ENCODE measurements at places on chromosomes 1 and 21. TPM values are rescaled to one million over a fixed set of nuclear protein-coding genes. Genes with fewer than 3 reads are reported as not detected.

GRCh38 chr1:172402878-172403569, 17.5 kb upstream of the C1orf105 start:
- no peak overlapping the region for H3K27ac ChIP-seq
- H3K4me1 ChIP-seq, result peaks cover 23% of the 10 kb centered on the region
- H3K27me3 ChIP-seq, result no peaks in the 10 kb centered on the region
- H3K36me3 ChIP-seq, result no peaks in the 10 kb centered on the region
- DNase-seq, result no peak
- no peak overlapping the region for H3K4me3 ChIP-seq

- no peak overlapping the region for H3K27ac ChIP-seq
- H3K4me3 ChIP-seq, result no peak overlapping the region
- H3K27me3 ChIP-seq, result no peaks in the 10 kb centered on the region
- no peaks in the 10 kb centered on the region for H3K4me1 ChIP-seq
- H3K36me3 ChIP-seq, result no peaks in the 10 kb centered on the region
- no peak for DNase-seq
Measured at GRCh38 chr1:238252033-238252802, 361.5 kb upstream of the ZP4 start.

TNFRSF18 gene
- total RNA-seq, result 2.0 TPM

MRPS6 gene
- 32.2 TPM for total RNA-seq

All from esophagus squamous epithelium (tissue), 5 donors.